Activated CD4-positive, alpha-beta T cell treated with anti-CD3 and anti-CD28 coated beads, Interleukin-2, amount 10 ng/mL, durations not matched to agents 7 days and 5 days (primary cell): ENCODE measurements at places on chromosomes 3 and 15. TPM values are rescaled to one million over a fixed set of nuclear protein-coding genes. Genes with fewer than 3 reads are reported as not detected.

GRCh38 chr3:16151109-16151508 is 23.4 kb upstream of the GALNT15 start:
- no peak overlapping the region for H3K4me3 ChIP-seq
- no peak for DNase-seq
- H3K27me3 ChIP-seq, result no peaks in the 10 kb centered on the region
- H3K4me1 ChIP-seq, result peaks cover 5% of the 10 kb centered on the region

GRCh38 chr3:134857356-134857755 is 62.3 kb downstream of the EPHB1 start:
- H3K27me3 ChIP-seq, result peaks cover 19% of the 10 kb centered on the region
- peaks cover 8% of the 10 kb centered on the region for H3K36me3 ChIP-seq
- peaks cover 18% of the 10 kb centered on the region for H3K4me1 ChIP-seq
- DNase-seq, result no peak
- no peak overlapping the region for H3K27ac ChIP-seq

NR2E3 gene
- total RNA-seq, result not detected

GRCh38 chr15:36323615-36324014 is 255.8 kb upstream of the CDIN1 start:
- no peaks in the 10 kb centered on the region for H3K36me3 ChIP-seq
- no peaks in the 10 kb centered on the region for H3K4me1 ChIP-seq
- no peak for DNase-seq
- no peaks in the 10 kb centered on the region for H3K27me3 ChIP-seq
- no peak overlapping the region for H3K4me3 ChIP-seq

DNA sequence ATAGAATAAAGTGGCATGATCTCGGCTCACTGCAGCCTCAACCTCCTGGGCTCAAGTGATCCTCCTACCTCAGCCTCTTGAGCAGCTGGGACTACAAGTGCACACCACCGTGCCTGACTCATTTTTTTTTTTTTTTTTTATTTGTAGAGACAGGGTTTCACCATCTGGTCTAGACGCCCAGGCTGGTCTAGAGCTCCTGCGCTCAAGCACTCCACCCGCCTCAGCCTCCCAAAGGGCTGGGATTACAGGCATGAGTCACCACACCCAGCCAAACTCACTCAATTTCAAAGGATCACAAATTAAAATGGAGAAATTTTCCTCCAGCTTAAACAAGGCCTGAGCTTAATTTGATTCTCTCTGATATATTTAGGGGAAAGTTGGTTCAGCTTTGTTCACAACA is 27.3 kb upstream of the NMB start:
- H3K4me3 ChIP-seq, result no peak overlapping the region
- peaks cover 17% of the 10 kb centered on the region for H3K4me1 ChIP-seq
- no peak overlapping the region for H3K27ac ChIP-seq
- H3K27me3 ChIP-seq, result no peaks in the 10 kb centered on the region

SERINC4 gene
- 0.50 TPM for total RNA-seq

GRCh38 chr3:149630806-149631205 is 27.0 kb downstream of the WWTR1 start:
- no peak overlapping the region for H3K27ac ChIP-seq
- no peaks in the 10 kb centered on the region for H3K36me3 ChIP-seq
- DNase-seq, result no peak
- H3K4me1 ChIP-seq, result no peaks in the 10 kb centered on the region
